Naive thymus-derived CD8-positive, alpha-beta T cell (primary cell): ENCODE measurements at places on chromosomes 11 and 22.
A peak's percentile ranks its signal among the peaks of the same experiment; 100 is the strongest.

- DNase-seq = peak; percentile 75
These were observed 25.2 kb downstream of the MORC2 start for GRCh38 chr22:30943368-30943767.

DNA sequence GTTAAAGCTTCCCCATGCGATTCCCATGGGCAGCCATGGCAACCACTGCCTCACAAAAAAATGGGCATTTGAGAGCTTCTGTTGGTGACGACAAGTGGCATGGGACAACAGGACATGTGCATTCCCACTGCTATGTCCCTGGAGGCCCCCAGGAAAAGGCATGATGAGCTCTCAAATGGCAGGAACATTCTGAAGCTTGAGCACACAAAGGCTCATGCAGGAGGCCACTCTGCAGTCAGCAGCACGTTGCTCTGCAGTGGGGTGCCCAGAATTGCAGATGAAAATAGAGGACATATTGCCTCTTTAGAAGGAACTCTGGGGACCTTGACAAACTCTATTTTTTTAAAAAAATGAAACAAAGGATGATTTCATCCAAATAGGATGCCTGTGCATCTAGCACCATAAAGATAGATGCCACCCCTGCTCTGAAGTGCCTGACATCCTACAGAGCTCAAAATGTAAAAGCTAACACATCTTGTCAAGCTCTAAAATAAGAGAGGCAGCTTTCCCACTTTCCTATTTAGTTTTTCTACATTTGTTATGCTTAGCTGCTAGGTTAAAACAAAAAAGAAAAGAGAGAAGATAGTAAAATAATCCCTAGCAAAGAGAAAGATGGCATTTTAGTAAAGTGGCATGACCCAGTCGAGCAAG is 277.6 kb upstream of the ZC3H12C start:
- no peak for DNase-seq

- no peak for DNase-seq
These were observed 112.7 kb downstream of the TEAD1 start for GRCh38 chr11:12786891-12787290.

DNA sequence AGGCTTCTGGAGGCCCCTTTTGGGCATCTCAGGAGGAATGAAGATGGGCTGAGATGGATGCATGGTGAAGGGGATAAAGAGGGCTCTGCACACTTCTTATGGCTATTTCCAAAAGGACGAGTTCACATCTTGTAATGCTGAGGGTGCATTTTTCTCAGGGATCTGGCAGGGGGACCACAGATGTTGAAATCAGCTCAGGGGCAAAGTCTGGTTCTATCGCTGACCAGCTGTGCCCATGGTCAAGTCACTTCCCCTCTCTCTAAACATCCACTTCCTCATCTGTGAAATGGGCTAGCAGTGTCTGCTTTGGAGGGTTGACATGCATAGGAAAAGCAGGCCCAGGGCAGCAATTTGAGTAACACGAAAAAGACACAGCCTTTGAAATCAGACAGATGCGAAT is 26.5 kb downstream of the LHFPL7 start:
- no peak for DNase-seq

- no peak for DNase-seq
These were observed 78.5 kb upstream of the NCAM1 start for GRCh38 chr11:112882494-112883381.

DNA sequence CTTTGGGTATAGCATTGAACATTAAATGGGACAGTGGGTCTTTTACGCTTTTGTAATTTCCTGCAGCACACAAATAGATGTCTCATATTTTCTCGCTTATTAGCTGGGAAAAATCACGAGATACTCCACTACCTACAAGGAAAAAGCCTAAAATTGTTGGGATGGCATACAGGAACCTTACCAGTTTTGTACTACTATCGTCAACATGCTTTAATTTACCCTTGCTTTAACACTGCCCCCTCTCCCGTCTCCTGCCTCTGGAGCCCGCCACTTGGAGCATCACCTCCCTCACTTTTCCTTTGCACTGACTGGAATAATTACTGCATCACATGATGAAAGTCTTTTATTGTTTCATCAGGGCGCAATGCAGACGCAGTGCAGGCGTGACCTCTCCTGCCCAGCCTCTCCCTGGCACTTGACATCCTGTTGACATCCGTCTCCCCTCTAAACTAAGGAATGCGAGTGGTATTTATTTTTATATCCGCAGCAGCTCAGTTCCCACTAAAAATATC is 1.0 kb upstream of the FNBP4 start:
- no peak for DNase-seq

GRCh38 chr11:68002938-68003845 is 705 bp downstream of the UNC93B1 start:
- DNase-seq = peak; percentile 70

DNA sequence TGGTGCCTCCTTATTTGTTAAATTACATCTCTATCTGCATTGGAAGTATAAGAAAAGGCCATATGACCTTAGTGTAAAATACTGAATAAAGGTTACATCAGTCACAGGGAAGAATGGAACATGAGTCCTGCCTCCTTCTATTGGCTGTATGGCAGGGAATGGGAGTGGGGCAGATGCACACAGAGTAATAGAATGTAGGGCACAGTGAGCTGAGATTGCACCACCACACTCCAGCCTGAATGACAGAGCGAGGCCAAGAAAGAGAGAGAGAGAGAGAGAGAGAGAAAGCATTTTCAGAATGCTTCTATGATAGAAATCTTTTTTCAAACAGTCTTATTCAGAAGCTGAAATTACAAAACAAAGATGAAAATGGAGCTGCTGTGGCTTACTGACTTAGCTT is 58.8 kb downstream of the SLN start:
- DNase-seq = no peak

DNA sequence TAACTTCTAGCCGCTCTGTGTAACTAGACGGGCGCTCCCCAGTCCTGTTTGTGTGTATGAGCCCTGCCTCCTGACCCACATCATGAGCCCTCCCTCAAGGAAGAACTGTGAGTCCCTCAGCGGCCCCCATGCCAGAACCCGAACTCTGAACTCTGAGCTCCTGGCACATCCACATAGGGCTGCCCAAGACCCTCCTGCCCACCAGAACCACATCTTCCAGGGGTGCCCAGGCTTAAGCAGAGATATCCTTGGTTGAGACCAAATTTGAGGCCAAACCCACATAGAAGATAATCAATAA is 3.0 kb downstream of the TRIM29 start:
- no peak for DNase-seq

- DNase-seq = no peak
These were observed 2.0 kb downstream of the GRK2 start for GRCh38 chr11:67268081-67268961.

GRCh38 chr11:126348806-126349582 is 6.5 kb upstream of the ST3GAL4 start:
- no peak for DNase-seq

GRCh38 chr22:30873661-30874060 is 94.9 kb downstream of the MORC2 start:
- DNase-seq = no peak

DNA sequence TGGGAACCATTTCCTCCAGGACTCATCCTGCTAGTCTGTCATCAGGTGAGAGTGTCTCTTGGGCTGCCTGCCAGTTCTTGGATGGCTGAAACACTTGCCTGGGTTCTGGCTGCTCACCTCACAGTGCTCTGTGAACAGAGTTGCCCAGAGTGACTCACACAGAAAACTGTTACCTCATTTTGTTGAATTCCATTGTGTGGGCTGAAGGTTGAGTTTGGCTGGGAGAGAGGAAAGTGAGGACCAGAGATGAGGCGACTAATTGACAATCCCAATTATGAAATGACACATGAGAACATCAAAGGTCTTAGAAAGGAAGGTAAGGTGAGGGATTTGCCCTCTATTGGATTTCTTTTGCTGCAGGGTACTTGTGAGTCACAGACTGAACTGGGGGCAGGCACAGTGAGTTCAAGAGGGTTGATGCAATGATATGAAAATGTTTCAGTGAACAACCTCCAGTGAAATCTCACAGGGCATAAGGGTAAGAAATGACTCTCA is 20.2 kb upstream of the CALCB start:
- no peak for DNase-seq

- DNase-seq = no peak
These were observed 4.1 kb upstream of the OR5J2 start for GRCh38 chr11:56172256-56172830.

GRCh38 chr11:9714272-9714940 is 50.5 kb downstream of the SWAP70 start:
- no peak for DNase-seq

GRCh38 chr22:33051960-33052839 is 6.0 kb downstream of the SYN3 start:
- no peak for DNase-seq

DNA sequence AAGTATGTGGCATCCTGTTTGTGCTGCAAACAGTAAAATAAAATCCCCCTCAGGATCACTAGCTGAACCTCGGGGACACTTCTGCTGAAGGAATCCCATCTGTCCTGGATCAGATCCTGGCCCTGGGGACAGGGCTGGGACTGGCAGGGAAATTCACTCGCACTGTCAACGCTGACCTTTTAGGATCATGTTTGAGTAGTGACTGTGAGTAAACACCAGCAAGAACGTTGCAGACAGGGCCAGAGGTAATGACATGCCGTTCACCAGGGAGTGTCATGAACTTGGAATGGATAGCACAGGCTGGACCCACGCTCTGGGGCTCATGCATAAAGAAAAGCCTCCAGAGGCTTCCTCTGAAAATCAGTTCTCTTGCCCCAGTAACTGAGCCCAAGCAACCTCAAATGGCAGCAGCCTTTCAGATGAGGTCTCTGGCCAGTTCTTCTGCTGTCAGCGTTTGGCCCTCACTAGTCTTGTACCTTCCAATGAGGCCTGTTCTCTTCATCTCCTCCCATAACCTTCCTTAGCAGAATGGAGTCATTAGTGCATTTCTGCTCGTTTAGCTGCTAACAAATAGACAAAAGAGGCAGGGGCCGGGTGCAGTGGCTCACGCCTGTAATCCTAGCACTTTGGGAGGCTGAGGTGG is 51.0 kb upstream of the BARX2 start:
- DNase-seq = no peak

- DNase-seq = peak; percentile 60
These were observed 859 bp upstream of the KRTAP5-5 start for GRCh38 chr11:1628506-1629325.

DNA sequence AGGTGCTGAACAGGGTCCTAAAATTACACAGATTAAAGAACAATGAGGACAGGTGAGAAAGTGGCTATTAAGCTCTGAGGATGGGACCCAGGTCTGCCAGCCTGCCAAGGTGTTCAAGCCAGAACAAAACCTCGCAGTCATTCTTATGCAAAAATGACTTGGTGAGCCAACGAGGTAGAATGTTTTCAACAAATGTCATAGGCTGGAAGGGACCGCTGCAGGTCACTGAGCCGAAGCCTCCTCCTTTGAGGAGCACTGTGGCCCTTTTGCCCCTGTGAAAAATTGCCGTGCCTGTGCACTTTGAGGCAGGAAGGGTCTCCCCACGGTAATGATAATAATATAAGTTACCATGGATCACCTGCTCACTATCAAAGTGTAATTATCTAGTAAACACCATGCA is 216.2 kb downstream of the DSCAML1 start:
- no peak for DNase-seq

GRCh38 chr11:119100994-119101758 is 477 bp downstream of the DPAGT1 start:
- no peak for DNase-seq

DNA sequence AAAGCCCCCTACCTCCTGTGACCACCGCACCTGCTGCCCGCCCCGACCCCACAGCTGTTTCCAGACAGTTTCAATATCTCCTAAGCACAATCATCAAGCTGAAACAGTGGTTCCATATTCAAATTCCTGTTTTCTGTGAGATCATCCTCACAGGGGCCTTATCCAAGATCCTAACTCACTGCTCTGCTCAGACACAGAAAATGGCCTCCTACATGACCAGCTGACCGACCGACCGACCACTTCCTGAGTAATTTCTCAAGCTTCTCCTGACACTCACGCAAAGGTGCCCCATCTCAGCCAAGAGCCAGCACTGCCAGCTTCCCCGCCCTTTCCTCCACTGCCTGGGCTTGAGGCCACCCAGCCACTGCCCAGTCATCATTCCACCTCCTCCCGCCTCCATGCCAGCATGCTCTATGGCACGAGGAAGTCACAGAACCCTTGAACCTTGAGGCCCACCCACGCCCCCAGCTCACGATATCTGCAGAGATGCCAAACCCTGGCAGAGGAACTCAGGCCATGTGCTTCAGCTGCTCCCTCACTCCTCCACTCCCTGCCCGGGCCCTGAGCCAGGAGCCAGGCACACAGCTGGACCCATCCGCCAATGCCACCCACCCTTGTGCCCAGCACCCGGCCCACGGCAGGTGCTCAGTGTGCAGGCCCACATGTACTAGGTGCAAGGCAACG is 14.0 kb downstream of the KIAA0930 start:
- DNase-seq = no peak

- no peak for DNase-seq
These were observed 13.6 kb downstream of the NPTXR start for GRCh38 chr22:38830026-38830844.

DNA sequence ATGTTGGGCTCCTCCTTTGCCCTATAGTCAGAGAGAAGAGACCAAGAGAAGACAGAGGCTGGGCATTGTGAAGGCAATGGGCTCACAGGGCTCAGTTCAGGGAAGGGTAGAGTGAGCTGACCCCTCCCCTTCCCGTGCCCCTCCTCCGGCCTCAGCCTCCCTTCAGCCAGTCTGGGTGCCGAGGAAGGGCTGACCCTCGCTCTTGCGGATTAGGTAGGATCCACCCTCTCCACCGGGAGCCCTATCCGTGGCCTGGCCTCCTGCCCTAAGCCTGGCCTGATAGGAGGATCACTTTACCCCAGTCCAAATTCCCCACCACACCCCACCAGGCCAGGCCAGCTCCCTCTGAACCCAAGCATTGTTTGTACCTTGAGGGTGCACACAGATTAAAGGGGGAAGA is 1.8 kb upstream of the PPP1R14B start:
- DNase-seq = no peak

DNA sequence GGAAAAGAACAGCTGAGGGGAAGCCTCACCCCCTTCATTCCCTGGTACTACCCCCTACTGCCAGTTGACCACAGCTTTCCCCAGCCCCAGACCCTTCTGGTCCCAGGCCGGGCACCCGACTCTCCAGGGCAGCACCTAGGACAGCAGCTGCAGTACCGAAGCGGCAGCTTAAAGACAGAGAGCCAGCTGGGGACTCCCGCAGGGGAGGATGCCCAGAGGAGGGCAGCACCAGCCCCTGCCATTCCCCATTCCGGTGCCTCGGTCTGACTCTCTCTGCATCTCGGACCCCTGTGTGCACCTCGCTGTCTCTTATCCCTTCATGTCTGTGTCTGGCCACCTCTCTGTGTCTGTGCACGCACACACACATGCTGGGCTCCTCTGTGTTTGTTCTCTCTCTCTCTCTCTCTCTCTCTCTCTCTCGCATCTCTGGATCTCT is 9.4 kb downstream of the IGSF9B start:
- peak; percentile 47 for DNase-seq

- no peak for DNase-seq
These were observed 89.7 kb downstream of the SNX19 start for GRCh38 chr11:130826572-130826971.
